Neural progenitor cell (in vitro differentiated cells): ENCODE measurements at places on chromosomes 2 and 18.

- DNase-seq: peak; percentile 18
Measured at GRCh38 chr2:222656526-222657446, 894 bp upstream of the FARSB start.

GRCh38 chr18:8977166-8977565, 125.3 kb upstream of the NDUFV2 start:
- DNase-seq: no peak

GRCh38 chr2:63654959-63655358, 66.2 kb downstream of the MDH1 start:
- DNase-seq: no peak

DNA sequence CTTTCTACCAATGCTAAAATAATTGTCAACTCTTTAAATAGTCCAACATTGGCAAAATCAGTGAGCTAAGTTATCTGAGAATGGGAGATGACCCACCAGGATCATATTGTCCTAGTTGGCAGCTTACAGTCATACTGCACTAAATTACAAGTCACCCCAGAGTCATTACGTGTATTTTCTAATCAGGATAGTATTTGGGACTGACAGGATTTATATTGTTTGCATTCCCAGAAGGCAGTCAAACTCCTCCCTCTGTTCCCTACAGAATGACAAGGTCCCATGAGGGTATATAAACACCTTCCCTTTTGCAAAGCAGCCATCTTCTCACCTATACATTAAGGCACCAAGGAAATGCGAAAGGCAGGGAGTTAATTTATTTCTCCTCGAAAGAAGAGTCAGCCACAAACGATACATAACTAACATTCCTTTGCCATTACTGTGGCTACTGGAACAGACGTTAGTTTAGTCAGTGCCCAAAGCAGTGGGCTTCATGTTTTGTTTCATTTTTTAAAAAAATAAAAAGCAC, 125.3 kb downstream of the ANTXR1 start:
- DNase-seq: no peak

DNA sequence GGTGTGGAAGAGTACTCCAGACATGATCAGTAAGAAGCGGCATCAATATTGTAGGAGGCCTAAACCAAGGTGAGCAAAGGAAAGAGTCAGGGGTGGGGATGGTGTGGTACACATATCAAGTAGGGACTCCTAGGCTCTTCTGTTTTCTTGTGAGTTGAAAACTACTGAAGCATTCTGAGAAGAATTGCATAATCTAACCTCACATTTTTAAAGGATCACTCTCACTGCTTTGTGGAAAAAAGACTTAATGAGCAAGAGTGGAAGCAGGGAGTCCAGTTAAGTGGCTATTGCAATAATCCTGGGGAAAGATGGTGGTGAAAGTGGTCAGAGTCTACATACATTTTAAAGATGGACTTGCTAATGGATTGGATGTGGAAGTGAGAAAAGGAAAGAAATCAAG, 899.5 kb upstream of the FAM98A start:
- no peak for DNase-seq

DNA sequence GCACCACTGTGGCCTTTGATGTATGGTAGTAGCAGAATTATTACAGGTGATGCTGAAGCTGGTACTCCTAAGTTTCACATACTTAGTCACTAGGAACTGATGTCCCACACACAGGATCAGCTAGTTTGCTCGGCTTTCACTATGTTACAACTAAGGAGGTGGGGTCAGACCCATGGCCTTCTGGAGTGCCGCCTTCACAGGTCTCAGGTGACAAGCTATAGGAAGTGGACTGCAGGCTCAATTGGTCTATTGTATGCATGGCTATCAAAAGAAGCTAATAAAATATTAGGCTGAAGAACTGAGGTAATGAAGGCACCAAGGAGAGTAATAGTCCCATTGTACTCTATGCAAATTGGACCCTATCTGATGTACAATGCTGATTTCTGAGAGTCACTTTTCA, 170.6 kb downstream of the DLGAP1 start:
- DNase-seq: no peak

GRCh38 chr2:196195302-196195701, 23.9 kb upstream of the STK17B start:
- DNase-seq: no peak

DNA sequence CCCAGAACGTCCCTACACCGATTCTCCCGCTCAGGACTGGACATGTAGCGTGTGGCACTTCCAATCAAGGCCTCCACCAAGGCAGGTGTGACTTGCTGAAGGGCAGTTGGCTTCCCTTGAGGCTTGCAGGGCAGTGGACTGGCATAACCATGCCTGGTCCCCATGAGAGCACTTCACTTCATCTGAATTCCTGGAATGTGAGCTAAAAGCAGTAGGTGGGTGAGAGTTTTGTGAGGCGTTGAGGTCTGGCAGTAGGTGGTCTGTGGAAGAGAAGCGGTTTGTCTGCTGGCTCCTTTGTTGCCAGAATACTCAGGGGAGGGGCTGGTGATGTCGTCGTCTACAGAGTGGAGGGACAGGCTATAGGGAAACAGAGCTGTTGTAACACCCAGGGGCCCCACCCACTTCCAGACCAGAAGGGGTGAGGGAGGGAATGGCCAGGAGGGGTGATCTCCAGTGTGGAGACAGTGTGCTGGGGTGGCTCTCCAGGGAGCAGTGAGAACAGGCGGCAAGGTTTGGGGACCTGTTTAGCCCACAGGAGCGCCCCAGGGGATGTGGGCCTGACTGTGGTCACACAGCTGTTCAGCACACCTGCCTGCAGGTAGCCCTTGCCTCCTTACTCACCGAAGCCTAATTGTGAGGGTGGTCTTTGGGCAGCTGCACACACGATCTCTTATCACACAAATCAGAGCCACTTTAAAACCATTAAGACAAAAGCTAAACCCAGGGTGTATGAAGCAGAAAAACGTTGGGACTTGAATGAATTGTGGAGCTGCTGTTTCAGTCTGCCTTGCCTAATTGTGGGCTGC, 21.5 kb upstream of the ALKAL2 start:
- peak; percentile 75 for DNase-seq

DNA sequence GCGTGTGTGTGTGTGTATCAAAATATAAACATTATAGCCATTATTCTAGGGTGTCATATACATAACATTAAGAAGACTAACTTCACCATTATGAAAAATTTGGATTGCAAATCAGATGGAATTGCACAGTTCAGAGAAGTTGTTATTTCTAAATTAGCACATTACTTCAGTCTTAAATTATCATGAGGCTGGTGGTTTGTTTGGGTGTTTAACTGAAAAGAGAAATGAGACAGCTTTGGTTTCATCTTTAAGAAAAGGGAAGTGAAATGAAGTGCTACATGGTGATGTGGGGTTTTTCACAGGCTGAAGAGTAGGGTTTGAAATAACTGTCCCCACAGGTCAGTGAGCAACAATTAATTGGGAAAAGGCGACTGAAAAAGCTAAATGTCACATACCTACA, 161.2 kb upstream of the XIRP2 start:
- DNase-seq: no peak

DNA sequence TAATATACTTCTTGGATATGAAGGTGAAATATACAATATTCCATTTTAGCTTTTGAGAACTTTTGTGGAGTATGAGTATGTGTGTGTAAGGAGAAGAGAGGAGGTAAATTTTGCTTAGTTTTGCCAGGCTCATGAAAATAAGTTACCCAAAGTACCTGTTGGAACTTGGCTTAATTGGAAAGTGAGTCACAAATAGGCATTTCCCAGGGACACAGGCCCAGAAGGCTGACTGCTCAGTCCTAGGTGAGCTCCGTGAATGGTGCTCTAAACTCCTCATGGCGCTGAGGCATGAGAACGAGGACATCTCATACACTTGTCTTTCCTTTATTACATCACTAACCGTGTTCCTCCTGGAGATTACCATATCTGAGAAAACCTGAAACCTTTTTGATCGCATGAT, 148.5 kb upstream of the RAB12 start:
- no peak for DNase-seq

GRCh38 chr2:55164534-55165480, 67.3 kb downstream of the CLHC1 start:
- no peak for DNase-seq

GRCh38 chr2:40355451-40355850, 96.4 kb downstream of the SLC8A1 start:
- DNase-seq: no peak

GRCh38 chr2:184644685-184645084, 46.4 kb downstream of the ZNF804A start:
- no peak for DNase-seq

- DNase-seq: no peak
Measured at GRCh38 chr2:17643031-17643615, 102.6 kb downstream of the VSNL1 start.

GRCh38 chr18:59268721-59269562, 4.3 kb downstream of the RAX start:
- peak; percentile 91 for DNase-seq

- DNase-seq: no peak
Measured at GRCh38 chr2:29079887-29080286, 5.6 kb upstream of the PCARE start.

- DNase-seq: peak; percentile 54
Measured at GRCh38 chr2:29074411-29074810, at the start of gene PCARE. Gene PCARE, minus strand, starts transcription at chr2:29074523. Its CDS starts 262 bp downstream, at chr2:29074261.

- DNase-seq: no peak
Measured at GRCh38 chr2:43194121-43194869, 32.1 kb downstream of the ZFP36L2 start.

- peak; percentile 24 for DNase-seq
Measured at GRCh38 chr2:174787487-174788205, 23.4 kb upstream of the CHRNA1 start.

DNA sequence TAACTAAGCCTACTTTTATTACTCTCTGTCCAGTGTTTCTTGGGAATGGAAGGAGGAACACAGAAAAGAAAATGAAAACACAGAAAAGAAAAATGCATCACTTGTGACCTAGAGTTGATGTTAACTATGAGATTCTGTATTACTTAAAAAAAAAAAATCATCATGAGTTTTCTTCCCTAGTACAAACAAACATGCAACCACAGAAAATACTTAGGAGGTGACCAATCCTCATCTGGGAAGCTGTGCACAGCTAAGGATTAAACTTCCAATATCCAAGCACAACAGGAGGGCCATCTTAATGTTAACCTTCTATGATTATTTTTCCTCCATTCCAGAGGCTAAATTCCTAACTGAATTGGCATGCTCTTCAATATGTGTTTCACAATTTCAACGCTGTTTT, 1140.4 kb downstream of the LRP1B start:
- no peak for DNase-seq

- DNase-seq: peak; percentile 91
Measured at GRCh38 chr18:3449512-3450011, 410 bp upstream of the TGIF1 start.

DNA sequence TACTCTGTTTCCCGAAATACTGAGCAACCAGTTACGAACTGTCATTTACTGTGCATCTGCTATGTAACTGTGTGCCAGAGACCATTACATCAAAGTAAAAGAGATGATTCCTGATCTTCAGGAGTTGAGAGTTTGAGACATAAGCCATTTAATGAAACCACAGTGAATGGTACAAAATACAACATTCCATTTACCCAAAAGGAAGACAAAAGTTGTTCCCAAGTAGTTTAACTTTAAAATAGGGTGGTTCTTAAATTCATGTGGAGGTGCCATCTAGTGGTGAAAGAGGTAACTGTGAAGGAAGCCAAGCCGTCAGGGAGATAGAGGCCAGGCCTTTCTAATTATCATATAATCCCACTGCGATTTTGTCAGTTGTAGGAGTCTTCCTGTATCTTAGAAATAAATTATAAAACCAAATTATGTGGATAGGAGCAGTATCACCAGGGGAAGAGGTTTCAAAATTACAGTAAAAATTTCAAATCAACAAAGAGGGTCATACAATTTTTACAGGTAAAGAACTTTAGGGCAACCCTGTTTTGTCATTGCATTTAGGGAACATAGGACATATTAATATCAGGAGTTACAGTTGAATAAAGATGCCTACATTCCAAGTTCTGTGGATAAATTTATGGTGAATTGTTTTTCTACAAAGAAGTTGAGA, 67.7 kb downstream of the EPAS1 start:
- peak; percentile 67 for DNase-seq

DNA sequence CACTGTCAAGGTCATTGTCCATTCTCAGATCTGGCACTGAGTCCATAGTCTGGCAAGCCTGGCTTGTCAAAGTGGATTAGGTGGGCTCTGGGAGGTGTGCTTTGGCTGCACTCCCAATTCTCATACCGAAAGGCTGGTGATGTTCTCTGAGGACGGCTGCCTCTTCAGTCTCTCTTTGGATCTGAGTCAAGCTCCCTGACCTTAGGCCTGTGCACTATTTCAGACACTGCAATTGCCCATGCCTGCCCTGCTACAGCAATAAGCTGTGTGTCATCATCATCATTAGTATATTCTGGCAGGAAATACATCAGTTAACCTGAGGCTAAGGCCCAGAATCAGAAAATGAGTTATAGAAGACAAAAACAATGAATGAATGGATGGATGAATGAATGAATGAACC, 1.6 kb upstream of the SLC5A7 start:
- no peak for DNase-seq
